Osteoblast (primary cell): ENCODE measurements at places on chromosomes 7 and 10.

- DNase-seq = no peak
- H3K27me3 ChIP-seq = no peaks in the 10 kb centered on the region
- no peak overlapping the region for H3K27ac ChIP-seq
- H3K36me3 ChIP-seq = no peaks in the 10 kb centered on the region
- no peak overlapping the region for H3K4me3 ChIP-seq
These were observed 52.1 kb downstream of the HDAC9 start for GRCh38 chr7:18547509-18548187.

GRCh38 chr10:15744217-15744865, 24.6 kb upstream of the ITGA8 start:
- H3K27me3 ChIP-seq = peaks cover 17% of the 10 kb centered on the region
- no peaks in the 10 kb centered on the region for H3K36me3 ChIP-seq
- no peak overlapping the region for H3K4me3 ChIP-seq
- no peak overlapping the region for H3K27ac ChIP-seq

DNA sequence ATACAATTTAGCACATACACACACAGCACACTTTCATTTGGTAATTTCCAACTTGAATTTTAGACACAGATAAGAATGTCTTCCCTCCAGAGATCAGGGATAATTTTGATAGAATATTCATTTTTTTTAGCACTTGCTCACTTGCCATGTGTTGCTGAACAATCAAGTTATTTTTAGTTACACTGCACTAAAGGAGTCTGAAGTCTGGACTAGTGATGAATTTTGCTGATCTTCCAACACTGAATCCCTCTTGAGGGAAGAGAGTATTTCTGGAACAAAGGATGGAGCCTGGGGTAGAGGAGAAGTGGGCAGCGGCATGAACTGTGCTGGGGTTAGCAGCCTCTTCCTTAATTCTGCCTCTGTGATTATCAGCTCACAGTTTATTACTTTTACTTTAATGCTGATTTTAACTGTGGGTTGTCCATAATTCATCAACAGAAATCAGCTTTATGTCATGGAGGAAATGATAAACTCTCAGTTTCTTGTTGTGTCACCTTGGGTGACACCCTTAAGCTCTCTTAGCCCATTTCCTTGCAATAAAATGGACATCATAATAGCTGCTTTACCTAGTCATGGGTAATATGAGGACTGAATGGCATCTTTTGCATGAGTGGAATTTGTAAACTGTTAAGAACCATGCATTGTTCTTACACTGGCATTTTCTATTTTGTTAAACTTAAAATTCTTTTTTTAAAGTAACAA, 32.1 kb downstream of the SGPL1 start:
- H3K4me1 ChIP-seq = peaks cover 27% of the 10 kb centered on the region
- H3K4me3 ChIP-seq = no peak overlapping the region
- peaks cover 8% of the 10 kb centered on the region for H3K36me3 ChIP-seq
- H3K27me3 ChIP-seq = no peaks in the 10 kb centered on the region
- peak overlapping the region; percentile 57 for H3K27ac ChIP-seq
- DNase-seq = no peak

GRCh38 chr10:28633750-28634149, 43.6 kb upstream of the BAMBI start:
- DNase-seq = no peak
- no peak overlapping the region for H3K27ac ChIP-seq
- no peak overlapping the region for H3K4me3 ChIP-seq
- no peaks in the 10 kb centered on the region for H3K4me1 ChIP-seq
- peaks cover 18% of the 10 kb centered on the region for H3K27me3 ChIP-seq
- no peaks in the 10 kb centered on the region for H3K36me3 ChIP-seq

- DNase-seq = no peak
- H3K4me1 ChIP-seq = peaks cover 3% of the 10 kb centered on the region
- H3K27ac ChIP-seq = no peak overlapping the region
- H3K4me3 ChIP-seq = no peak overlapping the region
- H3K27me3 ChIP-seq = no peaks in the 10 kb centered on the region
These were observed 14.6 kb upstream of the NME8 start for GRCh38 chr7:37833818-37834146.
